Karpas-422 (cell line): ENCODE measurements at places on chromosomes 6 and 20. TPM values are rescaled to one million over a fixed set of nuclear protein-coding genes. Genes with fewer than 3 reads are reported as not detected.
A peak's percentile ranks its signal among the peaks of the same experiment; 100 is the strongest.

DNA sequence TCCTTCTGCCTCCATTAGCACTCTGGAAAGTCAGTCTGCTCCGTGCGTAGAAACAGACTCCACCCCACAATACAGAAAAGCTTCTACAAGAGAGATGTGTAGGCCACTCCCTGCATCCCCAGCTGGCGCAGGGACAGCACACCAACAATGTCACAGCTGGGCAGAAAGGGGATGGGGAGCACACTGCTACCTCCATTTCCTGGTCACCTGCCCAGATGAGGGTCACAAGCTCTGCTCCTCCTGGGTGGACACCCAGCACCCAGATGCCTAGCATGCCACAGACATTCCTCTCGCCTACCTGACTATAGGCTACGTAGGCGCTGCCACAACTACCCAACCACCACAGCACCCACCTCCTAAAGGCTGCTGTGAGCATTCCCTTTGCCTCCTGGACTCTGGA is 12.2 kb downstream of the BEND3 start:
- no peak overlapping the region for H3K4me3 ChIP-seq
- H3K4me1 ChIP-seq, result peaks cover 39% of the 10 kb centered on the region
- no peaks in the 10 kb centered on the region for H3K36me3 ChIP-seq
- no peak for DNase-seq
- H3K27ac ChIP-seq, result peak overlapping the region; percentile 71

- DNase-seq, result no peak
- no peaks in the 10 kb centered on the region for H3K36me3 ChIP-seq
- H3K4me3 ChIP-seq, result no peak overlapping the region
- no peak overlapping the region for H3K27ac ChIP-seq
- no peaks in the 10 kb centered on the region for H3K4me1 ChIP-seq
These were observed 460.1 kb upstream of the KHDRBS2 start for GRCh38 chr6:62746161-62746560.

GRCh38 chr20:44768256-44768655 is 22.6 kb downstream of the KCNK15 start:
- H3K4me3 ChIP-seq, result no peak overlapping the region
- no peak for DNase-seq
- no peak overlapping the region for H3K27ac ChIP-seq
- H3K36me3 ChIP-seq, result no peaks in the 10 kb centered on the region
- no peaks in the 10 kb centered on the region for H3K27me3 ChIP-seq

AIF1 gene
- 0.76 TPM in 1 of 2 replicates, not detected in the other for total RNA-seq

DNA sequence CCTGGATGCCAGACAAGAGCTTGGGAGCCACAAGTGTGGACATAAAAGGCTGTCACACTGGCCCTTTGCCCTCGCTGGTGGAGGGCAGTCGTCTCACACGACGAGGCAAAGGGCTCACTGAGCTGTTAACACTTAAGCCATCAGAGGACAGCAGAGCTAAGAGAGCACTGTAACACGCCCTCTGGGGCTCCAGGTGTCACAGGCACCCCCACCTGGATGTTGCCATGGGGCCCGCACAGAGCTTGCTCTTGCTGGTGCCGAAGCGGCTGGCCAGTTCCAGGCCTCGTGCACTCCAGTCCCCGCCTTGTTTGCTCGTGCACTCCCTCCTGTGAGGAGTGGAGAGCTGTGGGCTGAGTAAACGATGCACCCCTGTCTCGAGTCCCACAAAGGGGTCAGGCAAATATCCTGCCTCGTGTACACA is 37.4 kb downstream of the SLC35D3 start:
- H3K27me3 ChIP-seq, result no peaks in the 10 kb centered on the region
- H3K4me3 ChIP-seq, result no peak overlapping the region
- H3K36me3 ChIP-seq, result no peaks in the 10 kb centered on the region
- H3K27ac ChIP-seq, result no peak overlapping the region

- H3K36me3 ChIP-seq, result no peaks in the 10 kb centered on the region
- H3K27ac ChIP-seq, result no peak overlapping the region
- peaks cover 72% of the 10 kb centered on the region for H3K4me1 ChIP-seq
- no peaks in the 10 kb centered on the region for H3K27me3 ChIP-seq
- no peak for DNase-seq
These were observed 148.4 kb upstream of the LRFN2 start for GRCh38 chr6:40735521-40735920.

DNA sequence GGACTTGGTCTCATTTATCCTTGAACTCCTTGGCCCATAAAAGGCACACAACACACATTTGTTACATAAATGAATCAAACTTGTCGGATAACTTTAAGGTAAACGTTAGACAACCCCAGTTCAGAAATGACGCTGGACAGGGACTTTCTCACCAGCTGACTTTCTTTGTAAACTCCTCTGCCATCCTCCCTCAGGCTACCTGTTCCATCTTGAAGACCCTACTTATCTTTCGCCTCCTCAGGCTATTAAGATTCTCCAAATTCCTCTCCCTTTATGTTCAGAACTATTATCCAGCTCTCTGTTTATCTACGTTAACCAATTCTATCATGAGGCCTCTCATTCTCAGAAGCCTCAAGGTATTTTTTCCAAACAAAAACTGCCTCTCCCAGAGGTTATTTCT is 47.7 kb upstream of the KIF16B start:
- no peaks in the 10 kb centered on the region; the same call in 1 of the 2 replicates for H3K27me3 ChIP-seq
- H3K36me3 ChIP-seq, result no peaks in the 10 kb centered on the region
- no peak overlapping the region for H3K4me3 ChIP-seq
- H3K4me1 ChIP-seq, result no peaks in the 10 kb centered on the region
- no peak overlapping the region for H3K27ac ChIP-seq

RAB5IF gene
- 82.1 and 89.0 TPM in 2 replicates for total RNA-seq

DNA sequence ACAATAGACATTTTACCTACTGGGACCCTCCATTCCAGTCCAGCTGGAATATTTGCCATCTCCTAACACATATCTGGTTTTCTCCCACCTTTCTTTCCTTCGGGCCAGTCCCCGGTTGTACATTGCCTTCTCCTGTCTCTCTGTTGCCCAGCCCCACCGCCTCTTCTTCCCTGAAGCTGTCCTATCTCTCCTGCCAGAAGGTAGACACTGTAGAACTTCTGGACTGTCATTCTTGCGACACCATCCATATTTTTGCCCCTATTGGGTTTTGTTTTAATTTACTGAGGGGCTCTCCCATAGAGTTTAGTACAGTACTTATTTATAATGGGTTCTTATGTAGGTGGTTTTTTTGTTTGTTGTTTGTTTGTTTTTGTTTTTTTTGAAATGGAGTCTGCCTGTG is 4.9 kb downstream of the PTK7 start:
- H3K4me3 ChIP-seq, result no peak overlapping the region
- no peak for DNase-seq
- no peak overlapping the region for H3K27ac ChIP-seq
- peaks cover 11% of the 10 kb centered on the region for H3K4me1 ChIP-seq
- no peaks in the 10 kb centered on the region for H3K36me3 ChIP-seq

- peaks cover 13% of the 10 kb centered on the region for H3K4me1 ChIP-seq
- H3K27ac ChIP-seq, result no peak overlapping the region
- H3K27me3 ChIP-seq, result no peaks in the 10 kb centered on the region
- DNase-seq, result peak; percentile 68
- peaks cover 5% of the 10 kb centered on the region; the same call in 1 of the 2 replicates for H3K36me3 ChIP-seq
These were observed 23.2 kb downstream of the RBCK1 start for GRCh38 chr20:431012-431904.

DNA sequence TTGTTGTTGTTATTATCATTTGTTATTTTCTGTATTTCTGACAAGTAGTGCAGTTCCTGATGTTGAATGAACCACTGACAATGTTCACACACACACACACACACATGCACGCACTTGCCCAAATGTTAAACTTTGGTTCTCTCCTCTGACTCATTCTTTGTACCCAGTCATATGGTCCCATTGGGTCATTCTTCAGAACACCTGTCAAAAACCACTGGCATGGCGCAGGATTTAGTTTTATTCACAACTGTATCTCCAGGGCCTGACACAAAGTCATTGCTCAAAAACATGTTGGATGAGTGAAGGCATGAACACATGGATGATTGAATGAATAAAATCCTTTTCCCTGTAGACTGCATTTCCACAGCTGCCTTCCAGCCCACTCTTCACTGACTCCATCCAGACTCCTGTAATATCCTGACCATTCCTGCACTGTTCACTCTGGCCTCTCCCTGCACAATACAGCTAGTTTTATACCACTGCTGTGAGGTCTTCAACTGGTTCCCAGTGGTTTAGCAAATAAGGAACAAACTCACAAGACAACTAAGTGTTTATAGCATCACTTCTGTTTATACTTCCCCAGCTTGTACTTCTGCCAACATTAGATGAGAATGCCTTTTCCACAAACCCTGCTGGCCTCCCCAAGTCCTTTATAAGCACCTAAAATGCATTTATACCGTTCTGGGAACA is 6.9 kb upstream of the CST11 start:
- H3K27me3 ChIP-seq, result no peaks in the 10 kb centered on the region
- no peak for DNase-seq
- H3K4me1 ChIP-seq, result no peaks in the 10 kb centered on the region
- H3K4me3 ChIP-seq, result no peak overlapping the region
- H3K27ac ChIP-seq, result no peak overlapping the region

DNA sequence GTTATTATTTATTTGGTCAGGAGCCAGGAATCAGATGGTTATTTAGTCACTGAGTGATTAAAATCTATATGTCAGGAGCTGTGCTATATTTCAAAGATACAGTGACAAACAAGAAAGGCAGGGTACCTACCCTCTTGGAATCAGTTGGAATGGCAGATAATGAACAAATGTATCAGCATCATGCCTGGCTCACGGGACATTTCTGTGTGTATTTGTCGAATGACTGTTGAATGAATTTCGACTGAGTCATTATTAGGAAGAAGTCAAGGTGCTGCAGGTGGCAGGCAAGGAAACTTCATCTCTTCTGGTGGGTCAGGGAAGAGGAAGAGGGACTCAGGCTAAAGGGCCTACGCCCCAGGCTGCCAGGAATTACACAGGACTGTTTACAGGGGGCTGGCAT is 13.6 kb downstream of the PKIG start:
- peak overlapping the region; percentile 88 for H3K27ac ChIP-seq
- no peaks in the 10 kb centered on the region for H3K27me3 ChIP-seq
- peaks cover 70% of the 10 kb centered on the region for H3K36me3 ChIP-seq

DNA sequence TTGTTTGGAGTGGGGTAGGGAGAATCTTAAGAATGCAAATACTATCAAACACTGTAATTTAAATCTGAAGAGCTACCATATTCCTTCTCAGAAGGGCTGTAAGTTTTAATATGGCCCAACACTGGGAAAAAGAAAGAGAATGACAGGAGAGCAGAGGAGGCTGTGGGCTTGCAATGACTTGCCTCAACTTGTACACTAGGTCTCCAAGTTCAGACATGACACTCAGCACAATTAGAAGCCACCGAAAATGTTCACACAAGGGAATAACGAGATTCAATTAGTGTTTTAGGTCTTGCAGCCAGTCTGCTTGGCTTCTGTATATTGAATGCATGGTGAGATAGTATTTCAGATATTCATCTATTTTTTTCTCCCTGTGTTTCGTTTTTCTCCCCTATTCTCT is 89.4 kb downstream of the HS3ST5 start:
- H3K27ac ChIP-seq, result no peak overlapping the region
- DNase-seq, result no peak
- no peaks in the 10 kb centered on the region for H3K4me1 ChIP-seq
- no peaks in the 10 kb centered on the region for H3K36me3 ChIP-seq
- H3K4me3 ChIP-seq, result no peak overlapping the region
- H3K27me3 ChIP-seq, result no peaks in the 10 kb centered on the region

- no peak overlapping the region for H3K27ac ChIP-seq
- H3K27me3 ChIP-seq, result no peaks in the 10 kb centered on the region; the same call in 1 of the 2 replicates
- no peak overlapping the region for H3K4me3 ChIP-seq
- no peak for DNase-seq
- H3K36me3 ChIP-seq, result no peaks in the 10 kb centered on the region
These were observed 535.8 kb downstream of the LMBRD1 start for GRCh38 chr6:69261010-69261409.

GRCh38 chr6:113699239-113699638 is 157.9 kb upstream of the MARCKS start:
- DNase-seq, result no peak
- H3K27ac ChIP-seq, result no peak overlapping the region
- H3K4me1 ChIP-seq, result no peaks in the 10 kb centered on the region
- H3K36me3 ChIP-seq, result no peaks in the 10 kb centered on the region
- no peak overlapping the region for H3K4me3 ChIP-seq

NKAIN4 gene
- not detected in 2 replicates for total RNA-seq

DNA sequence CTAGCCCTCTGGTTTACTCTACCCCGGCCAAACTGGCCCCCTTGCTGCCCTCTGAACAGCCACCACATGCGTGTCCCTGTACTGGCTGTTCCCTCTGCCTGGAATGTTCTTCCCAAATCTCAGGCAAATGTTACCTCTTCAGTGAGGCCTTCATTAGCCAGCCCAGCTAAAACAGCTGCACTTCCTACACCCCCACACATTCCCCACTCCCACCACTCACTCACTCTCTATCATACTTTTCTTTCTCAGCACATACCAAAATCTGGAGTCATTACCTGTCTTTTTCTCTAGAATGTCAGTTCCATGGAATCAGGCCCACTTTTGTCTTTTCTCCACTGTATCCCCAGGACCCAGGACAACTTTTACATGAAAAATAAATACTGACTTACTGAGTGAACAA is 401.2 kb upstream of the SULF2 start:
- H3K4me1 ChIP-seq, result no peaks in the 10 kb centered on the region
- no peak for DNase-seq
- no peak overlapping the region for H3K27ac ChIP-seq
- no peak overlapping the region for H3K4me3 ChIP-seq
- H3K36me3 ChIP-seq, result no peaks in the 10 kb centered on the region
- no peaks in the 10 kb centered on the region for H3K27me3 ChIP-seq

- H3K27me3 ChIP-seq, result no peaks in the 10 kb centered on the region
- H3K4me3 ChIP-seq, result no peak overlapping the region
- peaks cover 81% of the 10 kb centered on the region for H3K4me1 ChIP-seq
- H3K27ac ChIP-seq, result 0 out of 2 replicates have a peak overlapping the region, but pooled peaks have one; percentile 79
- DNase-seq, result no peak
These were observed 59.1 kb upstream of the RIPOR2 start for GRCh38 chr6:24994812-24995211.

SLCO4A1 gene
- 0.72 TPM in 1 of 2 replicates, not detected in the other for total RNA-seq

DNA sequence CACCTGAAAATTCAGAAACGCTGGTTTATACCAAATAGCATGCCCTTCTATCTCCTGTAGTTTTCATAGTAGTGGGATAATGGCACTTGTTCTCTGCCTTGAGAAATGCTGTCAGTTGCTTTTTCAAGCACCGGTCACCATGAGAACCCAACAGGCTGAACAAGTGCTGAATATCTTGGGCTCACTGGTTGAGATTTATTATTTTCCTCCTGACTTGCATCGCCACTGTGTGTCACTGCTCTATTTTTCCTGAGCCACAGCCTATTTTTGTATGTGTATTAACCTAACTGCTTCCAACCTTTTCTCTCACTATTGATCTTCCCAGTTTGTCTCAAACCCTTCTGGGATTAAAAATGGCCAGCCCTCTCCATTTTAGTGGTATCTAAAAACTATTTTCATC is 71.9 kb downstream of the OPN5 start:
- no peak overlapping the region for H3K27ac ChIP-seq
- no peak for DNase-seq

DNA sequence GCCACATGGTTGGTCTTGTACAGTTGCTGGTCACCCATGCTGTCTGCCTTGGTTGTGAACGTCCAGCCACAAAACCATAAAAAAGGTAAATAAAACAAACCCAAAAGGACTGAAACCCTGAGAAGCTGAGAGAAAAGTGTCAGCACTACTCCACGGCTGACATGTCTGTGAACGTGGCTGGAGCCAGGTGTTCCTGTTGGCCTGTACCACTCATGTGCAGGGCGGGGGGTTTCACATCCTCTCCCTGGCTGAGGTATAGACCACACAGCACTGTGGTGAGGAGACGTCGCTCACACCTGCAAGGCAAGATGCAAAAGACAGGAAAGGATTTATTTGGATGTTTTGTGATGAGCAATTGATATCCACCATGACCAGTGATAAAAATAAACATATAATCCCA is 51.9 kb upstream of the MRPS10 start:
- peaks cover 18% of the 10 kb centered on the region for H3K36me3 ChIP-seq
- peaks cover 19% of the 10 kb centered on the region for H3K4me1 ChIP-seq
- H3K27me3 ChIP-seq, result no peaks in the 10 kb centered on the region
- peak; percentile 67 for DNase-seq
